ENCODE measurements at places on chromosomes 12 and 14.
A peak's percentile ranks its signal among the peaks of the same experiment; 100 is the strongest.

DNA sequence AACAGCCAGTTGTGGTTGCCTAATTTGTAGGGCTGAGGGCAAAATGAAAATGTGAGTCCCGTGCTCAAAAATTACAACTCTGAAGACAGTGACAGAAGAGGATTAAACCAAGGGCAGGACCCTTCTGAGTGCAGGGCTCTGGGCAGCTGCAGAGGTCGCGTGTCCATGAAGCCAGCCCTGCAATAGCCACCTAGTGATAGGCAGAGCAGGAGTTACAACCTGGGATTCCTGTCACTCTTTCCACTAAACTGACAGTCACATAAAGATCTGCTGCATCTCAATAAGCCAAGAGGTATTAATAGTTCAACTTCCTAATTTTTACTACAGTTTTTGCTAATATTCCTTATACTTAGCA lies 94.1 kb downstream of the SLC2A13 start:
- no peak for DNase-seq

- no peak for DNase-seq
Observed at GRCh38 chr14:22112004-22112403, 438.4 kb upstream of the OR4E1 start.

GRCh38 chr12:25797386-25797785 lies 161.1 kb upstream of the RASSF8 start:
- DNase-seq, result no peak

DNA sequence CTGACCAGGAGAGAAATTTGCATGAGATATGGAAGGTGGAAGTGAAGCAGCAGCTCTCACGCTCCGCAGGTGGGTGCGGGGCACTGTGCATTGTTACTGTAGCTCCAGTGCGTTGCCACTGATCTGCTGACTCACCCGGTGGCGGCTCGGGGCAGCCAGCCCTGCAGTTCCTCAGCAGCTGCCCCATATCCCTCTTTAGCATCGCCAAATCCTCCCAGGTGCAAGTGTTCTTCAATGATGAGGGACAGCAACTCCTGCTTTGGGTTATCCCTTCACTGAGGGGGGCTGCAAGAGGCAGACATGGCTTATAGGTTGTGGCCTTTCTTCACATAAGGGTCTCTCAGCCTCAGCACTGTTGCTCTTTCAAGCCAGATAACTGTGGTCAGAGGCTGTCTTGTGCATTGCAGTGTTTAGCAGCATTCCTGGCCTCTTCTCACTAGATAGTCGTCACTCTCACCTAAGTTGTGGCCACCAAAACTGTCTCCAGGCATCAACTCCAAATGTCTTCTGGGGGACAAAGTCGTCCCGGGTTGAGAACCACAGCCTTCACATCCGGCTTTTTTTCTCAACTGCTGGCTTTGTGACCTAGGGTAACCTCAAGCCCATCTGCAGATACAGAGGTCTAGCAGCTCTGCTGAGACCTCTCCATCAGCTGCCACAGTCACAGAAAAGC lies 180.8 kb downstream of the EFCAB11 start:
- DNase-seq, result peak; percentile 50

DNA sequence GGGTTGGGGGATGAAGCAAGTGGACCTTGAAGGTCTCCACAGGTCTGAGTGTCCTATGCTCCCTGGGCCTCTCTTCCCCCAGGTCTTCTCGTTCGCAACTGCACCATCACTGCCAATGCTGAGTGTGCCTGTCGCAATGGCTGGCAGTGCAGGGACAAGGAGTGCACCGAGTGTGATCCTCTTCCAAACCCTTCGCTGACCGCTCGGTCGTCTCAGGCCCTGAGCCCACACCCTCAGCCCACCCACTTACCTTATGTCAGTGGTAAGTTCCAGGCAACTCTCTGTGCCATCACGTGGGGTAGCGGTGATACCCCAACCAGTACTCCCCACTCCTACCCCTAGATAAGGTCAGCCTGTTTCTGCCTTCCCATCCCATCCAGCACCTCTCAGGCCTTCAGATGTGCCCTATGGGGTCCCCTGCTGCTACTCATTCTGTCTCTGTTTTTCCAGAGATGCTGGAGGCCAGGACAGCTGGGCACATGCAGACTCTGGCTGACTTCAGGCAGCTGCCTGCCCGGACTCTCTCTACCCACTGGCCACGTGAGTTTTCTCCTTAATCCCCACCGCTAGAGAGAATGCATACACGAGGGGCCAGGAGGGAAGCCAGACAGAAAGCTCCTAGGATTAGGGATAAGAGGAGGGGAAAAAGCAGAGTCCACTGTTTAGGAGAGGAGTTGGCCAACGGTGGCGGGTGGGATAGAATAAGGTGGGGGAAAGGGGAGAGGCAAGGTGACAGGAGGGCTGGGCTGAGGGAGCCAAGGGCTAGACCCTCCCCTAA lies 1.6 kb upstream of the TAPBPL start:
- no peak for DNase-seq

DNA sequence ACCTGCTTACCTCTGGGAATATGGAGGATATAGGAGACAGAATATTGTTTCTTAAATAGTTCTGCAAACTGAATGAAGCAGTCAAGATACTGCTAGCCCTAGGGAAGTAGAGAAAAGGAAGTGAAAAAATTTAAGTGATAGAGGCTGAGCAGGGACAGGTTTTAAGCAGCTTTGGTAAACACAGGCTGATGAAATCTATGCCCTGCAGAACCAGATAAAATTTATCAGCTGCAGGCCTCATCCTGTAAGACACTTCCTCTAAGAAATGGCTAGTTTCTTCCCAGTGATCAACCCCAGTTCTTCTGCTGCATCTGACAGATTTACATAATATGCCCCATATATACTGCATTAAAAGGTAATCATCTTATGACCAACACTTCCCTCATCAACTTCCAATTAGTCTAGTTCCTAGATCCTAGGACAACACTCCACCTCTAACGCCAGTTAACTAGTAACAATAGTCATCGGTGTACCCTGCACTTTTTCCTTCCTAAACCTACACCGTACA lies 1.3 kb upstream of the ESYT1 start:
- DNase-seq, result no peak
